ENCODE measurements at places on chromosomes 5 and 9.
A peak's percentile ranks its signal among the peaks of the same experiment; 100 is the strongest.

GRCh38 chr5:65062469-65063083 lies 293.8 kb downstream of the CWC27 start:
- DNase-seq = peak; percentile 98

GRCh38 chr5:146906803-146907202 lies 28.2 kb upstream of the PPP2R2B start:
- DNase-seq = no peak

DNA sequence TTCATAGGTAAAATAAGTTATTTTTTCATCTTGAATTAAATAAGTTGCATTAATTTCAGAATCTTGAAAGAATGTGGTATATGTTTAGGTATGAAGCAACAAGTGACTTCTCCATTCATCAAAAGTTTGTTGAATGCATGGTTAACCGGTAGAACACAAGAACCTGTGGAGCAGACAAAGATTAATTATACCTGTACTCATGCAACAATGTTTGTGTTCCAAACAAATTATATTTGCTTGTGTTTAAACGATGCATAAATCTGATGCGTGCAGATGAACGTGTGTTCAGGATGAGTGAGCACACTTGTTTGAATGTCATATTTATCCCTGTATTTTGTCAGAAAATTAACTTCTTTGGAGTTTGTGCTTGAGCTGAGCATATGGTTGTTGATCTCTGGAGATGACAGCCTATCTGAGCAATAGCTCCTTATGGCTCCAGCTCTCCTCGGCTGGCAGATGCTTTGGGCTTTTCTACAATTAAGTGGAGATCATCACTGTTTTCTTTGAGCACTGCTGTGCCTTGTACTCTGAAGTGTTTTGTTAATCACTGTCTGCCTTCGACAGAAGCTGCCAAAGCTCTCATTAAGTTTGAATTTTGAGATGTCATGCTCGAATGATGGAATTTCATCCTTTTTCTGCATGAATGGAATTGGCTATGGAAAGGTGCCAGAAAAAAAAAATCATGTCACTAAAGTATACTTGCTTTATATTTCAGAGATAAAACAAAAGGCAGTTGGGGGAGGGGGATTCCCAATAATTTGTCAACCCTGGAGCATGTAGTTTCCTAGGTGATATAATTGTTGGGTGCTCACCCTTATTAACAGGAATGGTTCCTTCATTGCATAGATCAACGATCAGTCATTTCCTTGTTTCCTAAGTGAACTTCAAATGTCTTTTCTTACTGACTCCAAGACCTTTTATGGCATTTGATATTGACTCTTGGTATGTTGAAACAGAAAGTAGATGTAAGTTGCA lies 502.5 kb upstream of the ARRDC3 start:
- no peak for DNase-seq

GRCh38 chr5:113166852-113167366 lies 190.3 kb downstream of the DCP2 start:
- peak; percentile 77 for DNase-seq

- DNase-seq = no peak
Observed at GRCh38 chr5:95554331-95554646, 488 bp downstream of the SKIC3 start.

- no peak for DNase-seq
Observed at GRCh38 chr9:1048811-1049210, 1.3 kb upstream of the DMRT2 start.

- peak; percentile 48 for DNase-seq
Observed at GRCh38 chr5:115098041-115098702, 71.5 kb downstream of the TRIM36 start.

GRCh38 chr5:148998174-148998797 lies 64.6 kb downstream of the SH3TC2 start:
- peak; percentile 70 for DNase-seq

DNA sequence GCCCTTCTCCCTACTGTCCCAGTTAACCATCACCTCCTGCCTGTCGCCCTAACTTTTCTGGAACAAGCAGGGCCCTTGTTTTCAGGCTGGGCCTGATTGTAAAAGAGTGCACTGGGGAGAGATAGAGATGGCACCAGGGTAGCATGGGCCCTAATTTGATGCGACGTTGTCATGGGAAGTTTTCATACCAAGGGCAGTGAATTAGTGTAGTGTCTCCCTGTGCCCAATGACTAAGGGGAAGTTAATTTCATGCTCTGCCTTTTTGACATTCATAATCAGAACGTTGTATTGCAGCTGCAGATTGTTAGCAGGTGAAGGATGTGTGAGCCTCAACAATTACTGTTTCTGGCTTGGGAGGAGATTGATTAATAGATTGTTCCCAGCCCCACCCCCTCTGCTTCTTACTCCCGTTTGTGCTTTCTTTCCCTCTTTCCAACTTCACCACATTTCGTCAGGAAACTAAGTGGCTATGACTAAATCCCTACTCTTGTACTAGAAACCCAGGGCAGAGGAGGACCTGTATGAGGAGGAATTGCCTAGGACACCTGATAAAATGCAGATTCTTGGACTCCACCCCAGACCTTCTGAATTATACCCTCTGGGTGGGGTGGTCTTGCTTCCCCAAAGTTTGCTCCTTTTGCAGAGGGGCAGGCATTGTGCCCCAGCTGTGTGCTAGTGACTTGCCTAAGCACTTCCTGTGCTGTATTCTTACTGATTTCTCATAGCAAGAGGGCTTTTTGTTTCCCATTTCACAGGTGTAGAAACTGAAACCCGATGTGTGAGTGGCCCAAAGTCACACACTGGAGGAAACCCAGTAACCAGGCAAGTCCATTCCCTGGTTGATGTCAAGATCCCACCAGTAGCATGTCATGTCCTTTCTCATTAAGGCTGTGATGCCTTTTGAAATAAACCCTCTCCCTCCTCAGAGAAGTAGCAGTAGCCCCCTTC lies 56.3 kb downstream of the DAB2IP start:
- DNase-seq = peak; percentile 28

- DNase-seq = peak; percentile 1
Observed at GRCh38 chr9:5263351-5264218, 32.4 kb downstream of the INSL4 start.

Measured in AG10803 (cell line).